ENCODE measurements at places on chromosomes 6 and 20.

DNA sequence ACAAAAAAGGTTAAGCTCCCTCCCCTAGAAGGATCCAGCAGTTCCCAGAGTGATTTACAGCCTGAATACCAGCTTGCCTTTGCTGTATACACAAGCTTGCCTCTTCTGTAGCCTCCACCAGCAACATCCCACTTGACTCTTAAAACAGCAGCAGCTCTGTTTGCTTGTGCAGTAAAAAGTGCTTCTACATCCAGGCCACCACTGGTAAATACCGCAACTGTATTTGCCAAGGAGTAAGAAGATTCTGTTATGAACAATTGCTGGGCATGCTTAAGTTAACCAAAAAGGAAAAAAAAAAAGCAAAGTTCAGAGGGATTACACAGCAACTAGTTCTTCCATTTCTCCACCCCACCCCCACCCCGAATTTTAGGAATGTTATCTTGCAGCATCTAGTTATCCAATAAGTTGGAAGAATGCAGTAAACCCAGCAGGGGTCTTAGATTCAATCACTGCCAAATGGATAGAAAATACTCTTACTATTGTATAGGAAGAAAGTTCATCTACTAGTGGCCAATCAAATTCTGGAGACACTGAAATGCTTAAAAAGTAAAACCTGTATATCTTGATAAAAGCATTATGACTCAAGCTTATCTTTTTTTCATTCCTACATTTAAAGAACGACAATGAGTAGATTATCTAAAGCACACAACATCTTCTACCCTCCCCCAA is 4.8 kb downstream of the SALL4 start:
- DNase-seq, result no peak

GRCh38 chr6:56361812-56362211 is 114.4 kb upstream of the COL21A1 start:
- DNase-seq, result no peak

DNA sequence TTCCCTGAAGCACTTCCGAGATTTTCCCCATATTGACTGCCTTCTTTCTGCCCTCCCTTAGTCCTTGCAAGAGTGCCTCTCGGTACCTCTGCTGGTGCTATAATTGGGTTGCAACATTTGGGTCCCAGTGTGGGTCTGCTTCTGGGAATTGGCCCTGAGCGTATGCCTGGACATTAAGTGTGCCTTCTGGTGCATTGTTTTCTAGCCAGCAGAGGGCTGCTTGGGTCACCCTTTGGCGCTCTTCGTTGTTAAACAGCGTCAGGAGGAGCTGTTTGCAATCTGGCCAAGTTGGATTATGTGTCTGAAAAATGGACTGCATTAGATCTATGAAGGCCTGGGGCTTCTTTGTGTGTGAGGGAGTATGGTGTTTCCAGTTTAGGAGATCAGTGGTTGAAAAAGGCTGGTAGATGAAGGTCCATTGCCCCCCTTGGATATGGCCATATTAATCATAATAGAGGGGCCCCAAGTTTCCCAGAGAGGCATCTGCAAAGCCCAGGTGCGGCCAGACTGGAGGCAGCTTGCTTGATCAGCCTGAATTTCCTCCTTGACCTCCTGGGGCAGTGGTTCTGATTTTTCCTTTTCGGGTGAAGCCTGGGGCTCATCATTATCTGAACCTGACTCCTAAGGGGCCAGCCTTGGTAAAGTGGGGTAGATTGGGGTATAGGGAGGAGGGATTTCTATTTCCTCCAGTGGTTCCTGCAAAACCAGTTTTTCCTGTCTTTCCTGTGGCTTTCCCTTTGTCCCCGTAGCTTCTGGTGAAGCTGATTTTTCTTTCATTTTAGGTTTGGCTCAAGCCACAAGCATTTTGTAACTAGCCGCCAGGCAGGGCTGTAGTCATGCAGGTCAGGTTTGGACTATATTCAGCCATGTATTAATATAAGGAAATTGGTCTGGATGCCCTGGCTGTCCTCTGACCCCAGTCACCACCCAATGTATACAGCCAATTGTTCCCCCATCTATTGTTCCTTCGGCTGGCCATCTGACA is 85.4 kb upstream of the GPR6 start:
- DNase-seq, result peak; percentile 99

GRCh38 chr6:106486236-106486635 is 125.7 kb downstream of the CRYBG1 start:
- no peak for DNase-seq

All from trophoblast cell (in vitro differentiated cells and primary cell).